Activated CD8-positive, alpha-beta T cell treated with anti-CD3 and anti-CD28 coated beads for 36 hours (primary cell): ENCODE measurements at places on chromosomes 3 and 15.

DNA sequence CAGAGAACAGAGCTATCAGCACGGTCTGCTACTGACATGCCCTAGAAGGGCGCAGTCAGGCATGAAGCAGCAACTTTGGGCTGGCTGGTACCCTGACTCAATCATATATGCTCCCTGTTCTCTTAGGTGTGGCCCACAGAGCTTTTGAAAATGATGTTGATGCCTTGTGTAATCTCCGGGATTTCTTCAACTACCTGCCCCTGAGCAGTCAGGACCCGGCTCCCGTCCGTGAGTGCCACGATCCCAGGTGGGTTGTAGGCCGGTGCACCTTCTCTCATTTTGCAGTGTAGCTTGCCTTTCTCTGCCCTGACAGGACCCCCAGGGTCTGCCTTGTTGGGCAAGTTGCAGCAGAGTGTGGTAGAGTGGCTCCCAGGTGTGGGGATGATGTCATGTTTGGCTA is 47.7 kb downstream of the PCCB start:
- no peak for DNase-seq

GRCh38 chr3:160450846-160451245 is 1.3 kb upstream of the TRIM59 start:
- DNase-seq: no peak

- no peak for DNase-seq
Observed at GRCh38 chr3:115918900-115919299, 295.6 kb downstream of the GAP43 start.

DNA sequence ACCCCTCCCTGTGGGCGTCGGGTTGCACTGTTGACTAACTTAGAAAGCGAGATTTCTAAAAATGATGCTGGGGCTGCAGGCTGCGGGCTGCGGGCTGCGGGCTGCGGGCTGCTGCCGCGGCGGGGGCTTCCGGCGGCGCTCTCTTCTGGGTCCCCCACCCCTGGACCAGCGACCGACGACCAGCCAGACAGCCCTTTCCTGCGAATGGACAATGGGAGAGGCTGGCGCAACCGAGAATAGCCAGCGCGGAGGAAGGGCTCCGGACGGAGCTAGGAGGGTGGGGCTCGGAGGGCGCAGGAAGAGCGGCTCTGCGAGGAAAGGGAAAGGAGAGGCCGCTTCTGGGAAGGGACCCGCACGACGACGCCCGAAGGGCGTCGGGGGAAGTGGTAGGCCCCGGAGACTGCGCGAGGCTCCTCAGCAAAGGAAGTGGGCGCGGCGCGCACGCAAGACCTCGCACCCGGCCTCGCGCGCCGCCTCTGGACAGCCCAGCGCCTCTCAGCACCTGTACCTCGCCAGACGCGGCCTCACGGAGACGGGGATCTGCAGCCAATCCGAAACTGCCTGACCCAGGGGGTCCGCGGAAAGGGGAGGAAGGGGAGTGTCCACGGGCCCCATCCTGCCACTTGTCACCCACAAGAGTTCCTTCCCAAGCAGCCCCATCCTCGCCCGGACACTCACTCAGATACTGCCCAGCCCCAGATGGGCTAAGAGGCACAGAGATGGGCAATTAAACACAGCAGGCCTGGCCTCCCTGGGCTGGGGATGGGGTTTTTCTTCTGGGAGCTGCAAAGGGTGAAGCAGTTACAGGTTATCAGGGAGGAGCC is 70.7 kb downstream of the SLC12A8 start:
- DNase-seq: peak; percentile 91

- DNase-seq: no peak
Observed at GRCh38 chr3:178465260-178466180, 70.7 kb upstream of the KCNMB2 start.

GRCh38 chr3:97889814-97890213 is 68.0 kb downstream of the CRYBG3 start:
- no peak for DNase-seq

DNA sequence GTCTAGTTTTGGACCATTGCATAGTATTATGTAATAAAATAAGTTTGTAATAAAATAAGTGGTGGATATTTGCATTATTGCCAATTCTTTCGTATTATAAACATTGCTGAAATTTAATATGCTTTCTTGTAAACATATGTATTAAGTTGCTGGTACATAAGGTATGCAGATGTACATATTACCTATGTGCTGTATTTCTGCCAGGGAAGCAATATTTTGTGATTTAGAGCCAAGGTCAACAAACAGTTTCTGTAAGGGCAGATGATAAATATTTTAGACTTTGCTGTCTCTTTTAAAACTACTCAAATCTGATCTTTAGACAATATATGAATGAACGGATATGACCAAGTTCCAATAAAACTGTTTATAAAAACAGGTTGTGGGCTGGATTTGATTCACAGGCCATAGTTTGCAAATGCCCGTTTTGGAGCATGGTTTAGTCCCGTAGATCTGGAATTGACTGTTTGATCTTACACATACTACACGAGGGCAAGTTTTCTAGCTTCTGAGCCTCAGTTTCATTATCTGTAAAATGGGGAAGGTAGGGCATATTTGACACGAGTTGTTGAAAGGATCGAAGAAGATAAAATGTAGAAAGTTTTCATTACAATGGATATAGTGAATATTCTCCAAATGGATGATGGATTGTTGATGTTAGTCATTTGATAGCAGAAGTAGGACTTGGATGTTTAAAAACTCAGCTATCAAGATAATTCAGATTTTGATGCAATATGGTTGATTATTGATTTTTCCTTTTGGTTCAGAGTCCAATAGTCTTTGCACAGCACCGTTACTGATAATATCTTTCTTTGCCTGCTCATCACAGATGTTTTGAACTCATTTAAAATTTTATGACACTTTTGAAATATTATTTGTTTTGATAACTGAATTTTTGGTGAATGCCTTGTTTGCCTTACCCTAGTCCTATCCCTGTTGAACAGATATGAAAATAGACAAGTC is 394.6 kb downstream of the FEZF2 start:
- no peak for DNase-seq

DNA sequence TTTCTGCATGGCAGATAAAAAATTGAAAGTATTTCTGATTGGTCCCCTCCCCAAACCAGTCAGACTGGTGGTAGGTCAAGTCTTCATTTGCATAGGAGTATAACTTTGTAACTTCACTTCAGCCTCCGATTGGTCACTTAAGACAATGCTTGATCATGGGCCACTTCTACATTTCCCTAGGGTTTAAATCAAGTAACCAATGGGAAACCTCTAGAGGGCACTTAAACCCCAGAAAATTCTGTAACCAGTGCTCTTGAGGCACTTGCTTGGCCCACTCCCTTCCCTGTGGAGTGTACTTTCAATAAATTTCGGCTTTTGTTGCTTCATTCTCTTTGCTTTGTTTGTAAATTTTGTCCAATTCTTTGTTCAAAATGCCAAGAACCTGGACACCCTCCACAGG is 225.5 kb downstream of the ARPP21 start:
- DNase-seq: no peak

DNA sequence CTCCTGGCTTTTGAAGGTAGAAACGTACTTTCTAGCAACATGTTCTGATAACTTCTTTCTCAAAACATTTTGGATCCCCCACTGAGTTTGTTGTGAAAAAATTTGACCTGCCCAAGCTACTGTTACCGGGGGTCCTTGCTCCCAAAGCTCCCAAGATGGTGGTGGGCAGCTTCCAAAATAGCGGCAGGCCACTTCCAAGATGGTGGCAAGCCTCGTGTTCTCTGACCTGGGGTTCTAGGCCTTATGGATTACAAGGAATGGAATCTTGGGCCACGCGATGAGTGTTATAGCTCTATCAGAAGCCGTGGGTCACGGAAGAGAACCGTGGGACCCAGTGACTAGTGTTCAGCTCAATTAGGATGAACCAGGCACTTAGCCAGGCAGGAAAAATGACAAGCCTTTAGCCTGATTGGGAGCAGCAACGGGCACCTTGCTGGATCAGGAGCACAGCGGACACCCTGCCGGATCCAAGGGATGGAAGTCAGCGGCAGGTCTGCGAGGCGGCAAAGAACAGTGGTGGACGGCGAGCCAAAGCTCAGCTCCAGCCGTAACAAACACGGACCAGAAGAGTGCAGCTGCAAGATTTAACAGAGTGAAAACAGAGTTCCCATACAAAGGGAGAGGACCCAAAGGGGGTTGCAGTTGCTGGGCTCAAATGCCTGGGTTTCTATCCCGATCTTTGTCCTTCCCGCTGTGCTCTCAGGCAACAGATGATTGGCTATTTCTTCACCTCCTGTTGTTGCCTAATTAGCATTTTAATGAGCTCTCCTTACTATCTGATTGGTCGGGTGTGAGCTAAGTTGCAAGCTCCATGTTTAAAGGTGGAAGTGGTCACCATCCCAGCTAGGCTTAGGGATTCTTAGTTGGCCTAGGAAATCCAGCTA is 133.3 kb downstream of the WDR72 start:
- no peak for DNase-seq

GRCh38 chr3:157082305-157082982 is 77.5 kb downstream of the CCNL1 start:
- no peak for DNase-seq

DNA sequence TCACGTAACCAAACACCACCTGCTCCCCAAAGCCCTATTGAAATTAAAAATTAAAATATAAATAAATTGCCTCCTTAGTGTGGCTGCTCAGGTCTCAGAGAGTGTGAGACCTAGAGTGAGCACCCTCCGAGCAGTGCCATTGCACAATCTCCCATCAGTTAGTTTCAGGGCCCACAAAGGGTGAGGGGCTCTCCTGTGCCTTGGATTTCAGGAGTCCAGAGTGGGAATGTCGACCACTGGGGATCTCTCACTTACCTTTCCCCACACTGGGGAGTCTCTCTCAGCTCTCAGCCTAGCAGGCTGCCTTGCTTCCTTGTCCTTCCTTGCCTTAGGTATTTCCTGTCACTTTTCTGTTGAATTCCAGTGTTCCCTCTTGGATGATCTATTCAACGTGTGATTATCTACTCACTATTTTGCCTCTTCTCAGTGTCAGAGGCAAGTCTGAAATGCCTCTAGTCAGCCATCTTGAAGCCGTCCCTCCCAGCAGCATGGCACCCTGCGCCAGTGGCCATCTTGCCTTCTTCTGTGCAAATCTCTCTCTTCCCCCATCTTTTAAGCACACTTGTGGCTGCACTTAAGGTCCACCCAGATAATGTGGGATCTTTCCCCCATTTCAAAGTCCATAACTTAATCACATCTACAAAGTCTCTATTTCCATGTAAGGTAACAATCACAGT is 119.3 kb downstream of the LRRK1 start:
- DNase-seq: no peak

- no peak for DNase-seq
Observed at GRCh38 chr3:123138839-123139444, 62.8 kb upstream of the SEC22A start.

GRCh38 chr3:134216191-134216764 is 34.4 kb downstream of the RYK start:
- no peak for DNase-seq

DNA sequence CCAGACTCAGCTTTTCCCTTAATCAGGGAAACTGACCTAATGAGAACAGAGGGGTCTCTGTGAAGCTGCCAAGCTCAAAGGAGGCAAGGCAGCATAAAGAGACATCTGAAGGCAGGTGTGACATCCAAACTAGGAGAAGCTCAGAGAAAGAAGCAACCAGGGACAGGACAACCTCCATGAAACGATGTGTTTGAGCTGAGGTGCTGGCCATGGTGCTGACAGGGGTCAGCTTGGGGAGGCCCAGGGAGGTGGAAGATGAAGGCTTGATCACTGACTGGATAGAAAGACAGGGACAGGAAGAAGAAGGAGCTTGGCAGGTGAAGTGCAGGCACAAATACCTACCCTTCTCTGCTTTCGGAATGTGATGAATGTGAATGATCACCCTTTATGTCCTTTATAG is 179.5 kb upstream of the NSMCE3 start:
- DNase-seq: peak; percentile 6

GRCh38 chr15:39188930-39189329 is 391.9 kb upstream of the THBS1 start:
- DNase-seq: no peak

GRCh38 chr3:115804200-115804599 is 180.9 kb downstream of the GAP43 start:
- DNase-seq: no peak

DNA sequence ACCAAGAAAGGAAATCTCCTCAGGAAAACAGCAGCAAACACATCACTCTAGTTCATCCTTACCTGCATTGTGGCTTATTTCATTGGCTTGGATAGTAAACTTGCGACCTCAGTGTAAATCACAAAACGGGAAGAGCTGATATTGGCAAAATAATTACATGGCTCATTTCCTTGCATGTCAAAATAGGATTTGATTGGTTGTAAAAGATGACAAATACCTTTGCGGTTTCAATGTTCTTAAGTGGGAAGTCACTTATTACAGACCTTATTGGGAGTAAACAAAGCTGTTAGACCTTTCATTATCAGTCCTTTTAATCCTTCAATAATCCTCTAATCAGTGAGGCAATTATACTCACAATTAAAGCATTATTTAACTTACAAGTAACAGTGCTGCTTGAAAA is 590.6 kb downstream of the MAGI1 start:
- DNase-seq: no peak

GRCh38 chr3:129560269-129560787 is 17.4 kb downstream of the H1-8 start:
- no peak for DNase-seq

DNA sequence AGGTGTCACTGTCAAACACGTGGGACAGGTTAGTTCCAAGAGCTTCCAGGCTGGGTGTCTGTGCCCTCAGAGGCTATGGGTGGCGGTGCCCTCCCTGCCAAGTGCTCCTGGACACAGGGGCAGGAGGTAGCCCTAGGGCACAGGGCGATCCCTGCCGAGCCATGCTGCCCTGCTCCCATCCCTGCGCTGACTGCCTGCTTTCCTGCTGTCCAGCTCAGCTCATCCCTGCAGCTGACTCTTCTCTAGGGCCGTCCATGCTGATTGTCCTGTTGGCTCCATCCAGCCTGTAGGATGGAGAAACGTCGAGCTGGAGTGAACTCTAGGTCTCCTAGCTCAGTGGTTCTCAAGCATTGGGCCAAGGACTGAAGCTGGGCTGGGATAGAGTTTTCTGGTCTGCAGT is 3.7 kb downstream of the PDIA5 start:
- DNase-seq: no peak

GRCh38 chr15:80585544-80586018 is 109.5 kb upstream of the ABHD17C start:
- DNase-seq: peak; percentile 20
